ENCODE measurements at places on chromosomes 2 and 18.
A peak's percentile ranks its signal among the peaks of the same experiment; 100 is the strongest.

DNA sequence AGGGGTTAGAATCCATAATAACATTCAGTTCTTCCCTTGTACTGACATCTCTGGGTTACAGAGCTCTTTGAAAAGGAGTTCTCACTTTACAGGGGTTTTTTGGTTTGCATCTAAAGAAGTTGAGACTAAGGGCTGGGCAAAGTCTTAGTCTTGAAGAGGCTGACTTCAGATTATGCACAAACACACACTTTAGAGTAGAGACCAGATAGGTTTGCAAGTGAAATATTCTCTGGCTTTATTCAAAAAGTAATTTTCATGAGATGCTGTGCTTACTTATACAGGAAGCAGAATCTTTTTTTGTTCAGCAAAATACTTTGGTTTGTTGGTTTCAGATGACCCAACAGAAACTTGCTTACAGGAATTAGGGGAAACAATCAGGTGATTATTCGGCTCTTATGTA is 410.9 kb upstream of the LRRTM1 start:
- DNase-seq, result no peak

GRCh38 chr2:170361090-170361936 is 183.4 kb downstream of the MYO3B start:
- peak; percentile 60 for DNase-seq

- no peak for DNase-seq
Observed at GRCh38 chr2:60368456-60368855, 185.0 kb downstream of the BCL11A start.

- DNase-seq, result no peak
Observed at GRCh38 chr2:118010473-118010872, 3.4 kb downstream of the CCDC93 start.

DNA sequence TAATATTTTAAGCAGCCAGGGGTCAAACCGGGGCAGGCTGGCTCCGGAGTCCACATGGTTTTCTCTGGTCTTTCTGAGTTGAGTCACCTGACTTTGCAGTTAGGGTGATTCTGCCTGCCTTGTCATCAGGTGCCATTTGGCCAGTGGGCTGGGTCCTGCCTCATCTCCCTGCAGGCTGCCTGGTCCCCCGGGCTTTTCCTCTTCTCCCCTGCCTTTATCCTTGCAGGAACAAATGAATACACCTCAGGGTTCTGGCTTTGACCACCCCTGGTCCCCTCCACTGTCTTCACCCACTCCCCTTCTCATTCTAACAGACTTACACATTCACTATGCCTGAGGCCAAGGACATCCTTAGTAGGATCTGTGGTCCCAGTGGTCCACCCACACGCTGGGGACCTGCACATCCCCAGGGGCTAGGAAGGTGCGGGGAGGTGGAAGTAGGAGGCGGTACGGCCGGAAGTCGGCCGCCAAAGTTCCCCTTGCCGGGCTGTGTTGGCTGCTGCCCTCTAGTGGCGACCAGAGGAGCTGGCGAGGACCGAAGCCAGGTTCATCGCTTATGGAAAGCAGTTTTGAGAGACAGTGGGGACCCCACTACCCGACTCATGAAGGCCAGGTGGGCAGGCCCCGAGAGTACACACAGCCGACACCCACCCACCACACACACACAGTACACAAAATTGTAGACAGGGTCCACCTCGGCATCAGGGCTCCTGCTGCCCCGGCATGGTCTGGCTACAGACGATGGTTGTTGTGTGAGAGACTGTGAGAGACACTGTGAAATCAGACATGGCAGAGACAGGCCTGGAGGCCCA is 6.3 kb upstream of the TEX261 start:
- DNase-seq, result peak; percentile 64

GRCh38 chr2:3745920-3746319 is 42.5 kb downstream of the DCDC2C start:
- no peak for DNase-seq

DNA sequence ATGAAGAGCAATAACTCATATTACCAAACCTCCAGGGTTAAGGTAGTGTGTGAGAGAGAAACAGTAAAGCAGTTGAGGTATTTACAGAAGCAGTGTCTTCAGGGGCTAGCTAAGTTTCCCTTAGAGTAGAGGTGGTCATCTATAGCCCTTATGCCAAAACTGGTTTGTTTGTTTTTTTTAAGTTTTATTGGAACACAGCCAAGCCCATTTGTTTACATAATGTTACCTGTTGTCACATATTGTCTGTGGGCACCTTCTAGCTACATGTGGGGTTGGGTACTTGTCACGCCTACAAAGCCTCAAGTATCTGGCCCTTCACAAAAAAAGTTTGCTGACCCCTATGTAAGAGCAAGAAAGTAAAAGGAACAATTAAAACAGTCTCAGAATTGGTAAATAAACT is 39.4 kb downstream of the ACTR2 start:
- DNase-seq, result no peak

DNA sequence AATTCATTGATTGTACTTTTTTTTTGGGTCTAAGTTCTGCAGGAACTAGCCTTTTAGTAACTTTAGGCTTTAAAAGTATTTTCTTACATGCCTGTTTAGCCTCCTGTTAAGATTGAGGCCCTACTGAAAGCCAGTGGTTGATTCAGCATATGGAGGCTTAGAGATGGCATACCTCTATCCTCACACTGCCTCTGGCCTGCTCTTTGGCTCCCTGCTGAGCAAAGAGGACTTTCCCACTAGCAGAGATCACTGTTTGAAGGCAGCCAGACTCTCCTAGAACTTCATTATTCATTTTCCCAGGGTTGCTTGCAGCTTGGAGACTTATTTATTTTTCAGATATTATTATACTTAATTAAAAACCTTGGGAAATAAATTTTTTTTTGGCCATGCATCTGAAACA is 405.6 kb upstream of the MEX3C start:
- no peak for DNase-seq

DNA sequence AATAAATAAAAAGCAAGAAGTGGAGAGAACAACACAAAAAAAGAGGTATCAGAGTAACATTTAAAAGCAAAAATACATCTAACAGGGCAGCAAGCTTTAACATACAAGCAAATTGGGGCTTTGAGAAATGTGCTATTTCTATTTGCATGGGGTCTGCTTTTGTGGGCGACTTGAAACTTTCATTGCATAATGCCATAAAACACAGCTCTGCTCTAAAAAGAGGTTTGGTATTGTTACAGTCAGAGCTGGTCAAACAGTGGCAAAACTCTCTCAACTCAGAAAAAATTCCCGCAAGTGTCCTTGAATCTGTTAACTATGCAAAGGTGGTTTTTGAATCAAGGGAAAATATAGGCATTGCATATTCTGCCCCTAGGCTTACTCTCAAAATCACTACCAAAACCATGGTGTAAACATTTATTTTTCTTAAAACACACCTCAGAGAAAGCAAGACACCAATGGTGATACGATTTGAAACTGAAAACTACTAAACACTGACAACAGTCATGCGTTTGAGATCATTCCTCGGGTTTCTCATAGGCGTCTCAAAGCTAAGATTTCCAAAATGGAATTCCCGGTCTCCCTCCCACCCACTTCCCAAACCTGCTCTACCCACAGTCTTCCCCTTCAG is 45.5 kb downstream of the RNF152 start:
- DNase-seq, result no peak

GRCh38 chr2:208708486-208708885 is 301.9 kb downstream of the PTH2R start:
- DNase-seq, result no peak

DNA sequence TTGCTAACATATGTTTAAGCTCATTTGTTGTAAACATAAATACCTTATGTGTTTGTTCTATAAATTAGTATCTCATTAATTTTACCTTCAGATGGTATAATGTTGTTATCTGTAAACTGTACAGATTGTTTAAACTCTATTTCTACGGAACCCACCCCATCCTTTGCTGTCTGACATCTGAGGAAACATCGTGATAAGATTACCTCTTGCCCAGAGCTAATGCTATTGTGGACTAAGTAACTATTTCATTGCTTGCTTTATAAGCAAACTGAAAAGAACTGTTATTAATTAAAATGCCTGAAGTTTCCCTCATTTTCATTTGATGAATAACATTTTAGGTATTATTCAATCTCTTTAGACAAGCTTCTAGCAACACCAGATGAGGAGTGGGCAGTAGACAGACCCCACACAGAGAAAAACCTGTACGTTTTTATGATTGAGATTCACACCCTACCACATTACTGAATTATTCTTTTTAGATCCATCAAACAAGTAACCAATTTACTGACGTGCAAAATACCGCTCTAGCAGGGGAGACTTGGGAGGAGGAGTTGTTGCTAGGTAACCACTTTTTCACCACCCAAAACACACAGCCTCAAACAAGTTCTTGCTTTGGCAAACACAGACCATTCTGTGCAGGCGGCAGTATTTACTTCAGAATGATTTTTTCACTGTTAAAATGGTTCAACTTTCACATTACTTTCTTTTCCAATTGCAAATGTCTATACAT is 1.9 kb upstream of the SYT4 start:
- peak; percentile 17 for DNase-seq

DNA sequence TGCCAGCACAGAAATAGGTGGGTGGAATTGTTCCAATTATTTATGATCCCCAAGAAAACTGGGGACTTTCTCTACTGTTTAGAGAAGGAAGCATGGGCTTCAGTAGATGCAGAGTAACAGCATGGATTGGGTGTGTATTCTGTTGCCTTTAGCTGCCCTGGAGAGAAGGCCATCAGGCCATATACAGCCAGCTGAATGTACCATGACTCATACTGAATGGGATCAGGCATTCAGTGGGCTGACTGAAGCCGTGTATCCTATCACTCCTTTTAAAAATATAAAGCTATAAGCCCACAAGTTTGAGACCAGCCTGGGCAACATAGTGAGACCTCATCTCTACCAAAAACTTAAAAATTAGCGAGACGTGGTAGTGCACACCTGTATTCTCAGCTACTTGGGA is 16.7 kb upstream of the PLEKHM3 start:
- peak; percentile 49 for DNase-seq

- no peak for DNase-seq
Observed at GRCh38 chr18:50757358-50757757, 62.5 kb downstream of the MRO start.

DNA sequence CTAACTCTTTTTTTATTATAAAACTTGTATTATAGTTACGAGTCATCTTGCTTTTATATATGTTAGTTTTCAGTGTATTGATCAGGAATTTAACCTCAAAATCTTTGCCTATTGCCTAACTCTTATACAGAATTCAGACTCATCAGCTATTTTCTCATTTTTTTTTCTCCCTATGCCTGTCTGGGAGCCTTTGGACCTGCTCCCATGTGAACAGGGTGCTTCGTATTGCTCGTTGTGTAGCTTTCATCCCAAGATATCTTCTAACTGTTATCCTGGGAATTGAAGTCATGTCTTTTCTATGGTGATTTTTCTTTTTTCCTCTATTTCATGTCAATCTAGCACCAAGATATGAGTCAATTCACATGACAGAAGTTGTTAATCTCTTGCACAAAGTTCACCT is 814.0 kb downstream of the SLC4A3 start:
- DNase-seq, result no peak

DNA sequence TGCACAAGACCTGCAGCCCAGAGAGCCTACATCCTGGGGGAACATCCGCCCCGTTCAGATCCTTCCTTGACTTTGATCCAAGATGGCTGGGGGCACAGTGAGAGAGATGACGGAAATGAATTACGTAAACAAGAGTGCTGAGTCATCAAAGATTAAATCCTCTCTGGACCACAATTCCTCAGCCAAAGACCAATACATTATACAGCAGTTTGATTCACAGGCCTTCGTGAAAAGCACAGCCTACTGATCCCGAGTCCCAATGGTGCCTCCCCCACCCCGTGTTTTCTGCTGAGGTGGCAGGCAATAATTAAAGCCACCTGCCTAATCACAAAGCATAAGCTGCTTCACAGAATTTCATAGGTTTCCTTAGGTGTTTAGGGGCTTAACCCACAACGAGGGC is 43.0 kb downstream of the MYO5B start:
- peak; percentile 63 for DNase-seq

GRCh38 chr2:212141499-212141898 is 397.1 kb downstream of the ERBB4 start:
- DNase-seq, result no peak

DNA sequence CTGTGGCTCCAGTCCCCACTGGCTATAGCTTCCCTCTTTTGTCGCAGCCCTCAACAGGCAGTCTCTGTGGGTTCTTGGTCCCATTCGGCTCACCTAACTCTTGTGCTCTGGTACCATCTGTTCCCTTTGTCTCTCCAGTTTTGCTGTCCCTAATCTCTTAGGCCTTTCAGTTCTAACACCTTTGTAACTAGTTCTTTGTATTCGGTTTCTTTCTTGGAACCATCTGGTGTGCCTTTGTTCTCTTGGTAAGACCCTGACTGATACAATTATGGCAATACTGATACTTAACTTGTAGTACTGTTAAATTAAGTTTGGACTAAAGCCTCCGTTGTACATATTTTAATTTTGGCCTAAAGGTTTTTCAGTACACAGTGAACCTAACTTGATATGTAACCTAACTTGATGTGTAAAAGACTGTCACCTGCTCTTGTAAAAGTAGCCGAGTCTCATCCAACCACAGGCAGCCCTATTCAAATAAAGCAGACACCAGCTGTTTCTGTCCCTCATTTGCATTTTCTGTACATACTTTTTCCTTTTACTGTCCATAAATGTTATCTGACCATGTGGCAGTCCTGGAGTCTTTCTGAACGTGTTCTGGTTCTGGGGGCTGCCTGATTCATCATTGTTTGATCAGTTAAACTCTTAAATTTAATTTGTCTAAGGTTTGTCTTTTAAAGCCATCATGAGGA is 4.8 kb upstream of the MRPL44 start:
- no peak for DNase-seq

Measured in RPMI7951 (cell line).